Motor neuron (in vitro differentiated cells): ENCODE measurements at places on chromosomes 5 and 9.
A peak's percentile ranks its signal among the peaks of the same experiment; 100 is the strongest.

DNA sequence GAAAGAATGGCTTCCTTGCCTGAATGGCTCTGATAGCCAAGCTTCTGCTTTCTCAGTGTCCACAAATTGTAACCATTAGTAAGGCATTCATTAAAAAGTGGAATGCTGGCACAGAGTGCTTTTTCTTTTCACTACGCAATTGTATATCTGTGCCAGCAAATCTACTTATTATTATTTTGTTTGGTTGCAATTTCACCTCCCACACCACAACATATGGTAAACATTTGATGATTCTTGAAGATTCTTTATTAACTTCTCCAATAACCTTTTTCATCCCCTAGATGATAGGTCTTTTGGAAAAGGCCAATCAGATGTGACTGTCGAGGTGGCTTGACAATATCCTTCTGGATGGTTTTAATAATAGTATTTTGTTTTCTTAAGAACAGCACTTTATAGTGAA is 234.1 kb downstream of the TMEM38B start:
- ATAC-seq, result no peak

DNA sequence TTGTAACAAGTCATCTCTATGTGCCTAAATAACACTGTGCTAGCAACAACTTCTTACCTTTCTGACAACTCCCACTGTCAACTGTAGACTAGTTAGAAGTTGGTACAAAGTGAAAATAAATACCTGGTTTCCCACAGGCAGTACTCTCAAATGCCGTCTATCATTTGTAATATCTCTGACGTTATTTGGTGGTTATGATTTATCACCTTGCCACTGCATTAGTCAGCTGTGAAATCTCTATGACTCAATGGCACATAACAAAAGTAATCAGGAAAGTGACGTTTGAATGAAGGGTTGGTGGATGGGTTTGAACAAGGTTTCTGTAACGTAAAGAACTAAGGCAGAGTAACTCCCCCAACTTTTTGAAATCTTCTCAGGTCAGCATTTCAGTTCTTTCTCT is 592.3 kb downstream of the MAT2B start:
- no peak for ATAC-seq

DNA sequence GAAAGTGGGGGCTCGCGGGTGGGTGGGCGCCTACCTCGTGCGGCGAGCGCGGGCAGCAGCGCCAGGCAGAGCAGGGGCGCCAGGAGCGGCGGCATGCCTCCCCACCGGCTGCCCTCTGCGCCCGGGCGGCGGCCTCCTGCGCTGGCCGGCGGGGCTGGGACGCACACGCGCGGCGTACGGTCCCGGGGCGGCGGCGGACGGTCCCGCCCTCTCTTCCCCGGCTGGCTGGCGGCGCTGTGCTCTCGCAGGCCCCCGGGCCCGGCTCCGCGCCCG is 220 bp downstream of the NOTCH1 start:
- no peak for ATAC-seq

DNA sequence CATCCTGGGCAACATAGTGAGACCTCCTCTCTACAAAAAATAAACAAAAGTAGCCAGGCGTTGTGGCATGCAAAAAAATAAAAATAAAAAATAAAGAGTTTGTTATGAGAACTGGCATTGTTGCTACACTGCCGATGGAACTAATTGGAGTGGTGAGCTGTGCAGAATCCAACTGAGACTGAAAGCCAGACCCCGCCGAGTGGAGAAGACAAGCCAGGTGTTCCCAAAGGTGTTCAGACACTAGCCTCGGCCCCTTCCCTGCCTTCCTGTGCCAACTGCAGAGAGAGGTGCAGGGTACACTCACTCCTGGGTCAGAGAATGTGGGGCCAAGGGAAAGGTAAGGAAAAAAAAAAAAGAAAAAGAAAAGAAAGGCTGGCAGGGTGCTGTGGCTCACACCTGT is 37.7 kb upstream of the WDR38 start:
- ATAC-seq, result no peak

DNA sequence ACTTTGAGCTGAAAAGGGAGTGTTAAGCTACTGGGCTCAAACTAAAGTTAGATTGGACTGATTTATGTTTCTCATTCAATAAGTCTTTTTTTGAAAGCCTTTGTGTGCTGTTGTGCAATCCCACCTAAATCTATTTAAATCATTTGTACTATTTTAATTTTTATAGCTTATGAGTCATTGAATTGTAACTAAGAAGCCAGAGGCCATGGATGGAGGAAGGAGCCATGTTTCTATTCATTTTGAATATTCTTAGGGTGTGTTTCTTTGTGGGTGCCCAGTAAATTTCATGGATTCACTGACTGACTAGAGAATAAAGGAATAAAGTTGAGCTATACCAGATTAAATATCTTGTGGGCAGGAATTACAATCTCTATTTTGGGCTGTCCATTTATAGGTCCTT is 238.5 kb downstream of the KIF4B start:
- ATAC-seq, result peak; percentile 94

- ATAC-seq, result no peak
Measured at GRCh38 chr5:95935553-95936100, 26.0 kb downstream of the ELL2 start.

- no peak for ATAC-seq
Measured at GRCh38 chr9:95512709-95513095, 4.1 kb downstream of the PTCH1 start.

- ATAC-seq, result no peak
Measured at GRCh38 chr9:136329211-136329627, 1.9 kb downstream of the GPSM1 start.

- ATAC-seq, result no peak
Measured at GRCh38 chr5:157747766-157748700, 4.5 kb downstream of the LSM11 start.

DNA sequence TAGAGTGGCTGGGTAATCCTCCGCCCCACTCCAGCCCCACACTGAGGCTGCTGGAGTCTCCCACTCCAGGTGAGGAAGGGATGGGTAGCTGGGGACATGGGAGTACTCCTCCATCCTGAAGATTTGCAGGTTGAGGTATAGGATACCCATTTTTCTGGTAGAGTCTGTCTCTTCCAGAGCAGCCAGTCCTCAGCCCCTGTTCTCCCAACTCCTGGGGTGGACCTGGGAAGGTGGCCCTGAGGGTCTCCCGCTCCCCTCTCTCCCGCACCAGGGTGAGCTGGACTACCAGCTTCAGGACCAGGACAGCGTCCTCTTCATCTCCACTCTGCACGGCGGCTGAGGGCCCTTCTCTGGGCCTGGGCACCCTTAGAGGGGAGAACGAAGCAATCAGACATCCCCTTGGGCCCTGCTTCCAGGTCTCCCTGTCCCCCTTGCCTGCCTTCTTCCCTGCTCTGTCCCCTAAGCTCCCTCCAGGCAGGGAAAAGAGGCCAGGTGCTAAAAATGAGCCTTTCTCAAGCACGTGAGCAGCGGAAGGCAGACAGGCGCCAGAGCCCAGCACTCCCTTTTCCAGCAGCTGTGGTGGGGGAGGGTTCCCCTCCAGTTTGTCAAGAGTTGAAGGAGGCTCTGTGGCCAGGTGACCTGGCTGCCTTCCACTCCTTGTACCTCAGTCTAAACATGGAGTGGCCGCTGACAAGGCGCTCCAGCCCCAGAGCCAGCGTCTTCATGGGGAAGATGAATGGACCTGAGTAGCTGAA is 18.4 kb downstream of the URM1 start:
- ATAC-seq, result no peak

DNA sequence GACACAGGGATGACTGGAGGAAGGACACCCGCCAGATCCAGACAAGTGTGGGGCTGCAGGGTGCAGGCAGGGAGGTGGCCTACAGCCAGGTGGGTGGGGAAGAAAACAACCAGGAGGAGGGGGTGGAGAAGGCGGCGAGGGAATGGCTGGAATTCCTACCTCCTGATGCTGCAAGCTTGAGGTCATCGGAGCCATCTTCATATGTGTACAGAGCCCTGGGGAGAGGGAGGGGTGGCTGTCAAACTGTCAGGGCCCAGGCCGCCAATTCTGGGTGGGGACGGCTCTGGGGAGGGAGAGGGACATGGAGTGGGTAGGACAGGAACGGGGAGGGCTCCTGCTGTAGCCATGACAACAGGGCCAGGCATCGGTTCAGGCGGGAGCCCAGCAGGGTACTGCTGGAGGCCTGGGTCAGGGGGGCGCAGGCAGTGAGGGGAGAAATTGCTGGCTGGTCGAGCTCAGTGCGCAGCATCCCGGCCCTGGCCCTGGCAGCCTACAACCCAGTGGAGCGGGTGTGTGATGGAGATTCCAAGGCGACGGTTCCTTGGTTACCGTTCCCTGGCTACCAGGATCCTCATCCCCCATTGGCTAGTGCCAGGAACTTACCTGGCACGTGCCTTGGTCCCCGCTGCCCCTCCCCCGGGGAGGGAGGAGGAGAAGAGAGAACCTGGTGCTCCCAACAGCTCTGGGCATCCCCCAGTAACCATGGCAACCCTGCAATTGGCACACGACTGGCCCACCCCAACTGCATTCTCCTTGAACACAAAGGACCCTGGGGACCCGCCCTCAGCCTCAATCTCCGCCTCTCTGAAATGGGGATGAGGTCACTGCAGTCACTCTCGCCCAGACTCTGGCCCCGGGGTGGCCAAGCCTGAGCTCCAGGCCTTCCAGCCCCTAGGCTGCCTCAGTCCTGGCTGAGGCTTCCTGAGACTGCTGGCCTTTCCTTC is 4.5 kb downstream of the DBN1 start:
- peak; percentile 62 for ATAC-seq

DNA sequence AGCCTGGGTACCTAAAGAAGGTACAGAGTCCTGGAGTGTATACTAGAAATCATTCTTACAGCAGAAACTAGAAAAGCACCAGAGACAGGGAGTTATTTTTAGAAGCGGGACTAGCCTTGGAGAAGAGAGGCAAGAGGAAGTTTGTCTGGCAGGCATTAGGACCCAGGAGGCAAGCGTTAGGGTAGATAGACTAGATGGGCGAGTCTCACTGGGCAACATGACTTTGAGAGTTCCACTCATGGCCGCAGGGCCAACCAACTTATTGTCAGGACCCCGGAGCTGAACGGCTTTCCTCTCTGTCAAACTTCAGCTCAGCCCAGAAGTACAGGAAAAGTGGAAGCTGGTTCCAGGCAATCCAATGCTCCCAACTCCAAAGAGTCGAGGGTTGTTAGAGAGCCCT is 34.1 kb upstream of the NPR3 start:
- no peak for ATAC-seq

DNA sequence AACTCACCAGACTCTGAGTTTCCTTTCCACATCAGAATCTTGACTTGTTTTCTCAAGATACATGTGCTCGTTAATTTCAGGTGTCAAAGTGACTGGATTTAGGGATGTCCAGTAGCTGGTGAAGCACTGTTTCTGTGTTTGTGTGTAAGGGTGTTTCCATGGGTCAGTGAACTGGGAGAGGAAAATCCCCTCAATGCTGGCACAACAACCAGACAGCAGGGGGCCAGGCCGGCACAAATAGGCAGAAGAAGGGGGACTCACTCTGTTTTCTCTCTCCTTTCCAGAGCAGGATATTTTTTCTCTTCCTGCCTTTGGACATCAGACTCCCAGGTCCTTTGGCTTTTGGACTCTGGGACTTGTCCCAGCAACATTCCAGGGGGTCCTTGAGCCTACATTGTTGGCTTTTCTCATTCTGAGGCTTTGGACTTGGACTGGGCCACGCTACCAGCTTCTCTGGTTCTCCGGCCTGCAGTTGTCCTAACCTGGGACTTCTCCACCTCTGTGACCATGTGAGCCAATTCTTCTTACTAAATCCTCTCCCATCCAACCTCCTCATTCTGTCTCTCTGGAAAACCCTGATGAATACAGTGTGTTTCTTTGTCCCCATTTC is 144.0 kb downstream of the CAAP1 start:
- ATAC-seq, result no peak

DNA sequence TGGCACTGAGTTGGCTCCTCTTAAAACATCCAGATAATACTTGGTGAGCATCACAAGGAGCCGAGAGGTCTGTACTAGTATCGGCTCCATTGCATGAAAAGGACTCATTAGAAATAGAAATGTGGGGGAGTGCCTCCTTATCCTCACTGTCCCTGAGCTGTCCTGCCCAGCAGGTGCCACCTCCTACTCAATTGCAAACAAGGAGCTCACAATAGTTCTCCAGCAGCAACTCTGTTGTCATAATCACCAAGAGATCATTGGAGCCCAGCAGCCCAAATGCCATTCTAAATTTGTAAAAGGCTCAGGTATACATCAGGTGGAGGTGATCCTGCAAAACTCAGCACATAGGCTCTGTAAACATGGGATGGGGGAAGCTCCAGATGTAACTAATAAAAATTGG is 99.1 kb downstream of the PLK2 start:
- ATAC-seq, result no peak

GRCh38 chr5:149063017-149063687 is at the start of gene SH3TC2:
Gene SH3TC2 (minus strand): TSS chr5:149063062. CDS start chr5:149063022, 40 bp downstream.
- ATAC-seq, result peak; percentile 87

DNA sequence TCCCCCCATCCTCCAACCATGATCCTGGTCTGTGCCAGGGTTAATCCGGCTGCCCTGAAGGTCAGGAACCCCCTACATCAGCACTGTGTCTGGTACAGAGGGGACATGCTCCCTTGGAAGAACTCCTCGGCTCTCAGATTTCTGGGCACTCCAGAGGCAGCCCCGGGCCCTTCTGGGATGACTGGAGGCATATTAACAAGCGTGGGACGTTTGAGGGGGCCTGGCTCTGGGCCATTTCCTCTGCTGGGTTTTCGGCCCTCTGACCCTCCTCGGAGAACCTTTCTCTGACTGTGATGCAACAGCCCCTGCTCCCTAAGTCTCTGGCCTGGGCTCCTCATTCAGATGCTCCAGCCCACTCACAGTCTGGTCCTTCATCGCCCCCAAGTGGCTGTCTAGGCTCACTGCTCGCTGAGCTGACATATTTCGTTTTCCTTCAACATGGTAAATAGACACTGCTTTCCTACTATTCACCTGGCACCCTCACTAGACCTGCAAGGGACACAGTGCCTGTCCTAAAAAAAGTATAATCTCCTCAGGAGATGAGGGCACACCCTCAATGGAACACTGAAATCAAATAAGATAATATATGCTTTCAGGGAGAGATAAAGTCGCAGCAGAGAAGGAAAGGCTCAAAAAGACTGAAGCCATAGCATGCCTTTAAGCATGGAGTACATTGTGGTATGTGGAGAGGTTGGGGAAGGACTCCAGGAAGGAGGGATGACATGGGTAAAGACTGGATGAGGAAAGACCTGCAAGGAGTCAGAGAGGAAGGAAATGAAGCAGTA is 404.7 kb upstream of the TRPC7 start:
- peak; percentile 89 for ATAC-seq

DNA sequence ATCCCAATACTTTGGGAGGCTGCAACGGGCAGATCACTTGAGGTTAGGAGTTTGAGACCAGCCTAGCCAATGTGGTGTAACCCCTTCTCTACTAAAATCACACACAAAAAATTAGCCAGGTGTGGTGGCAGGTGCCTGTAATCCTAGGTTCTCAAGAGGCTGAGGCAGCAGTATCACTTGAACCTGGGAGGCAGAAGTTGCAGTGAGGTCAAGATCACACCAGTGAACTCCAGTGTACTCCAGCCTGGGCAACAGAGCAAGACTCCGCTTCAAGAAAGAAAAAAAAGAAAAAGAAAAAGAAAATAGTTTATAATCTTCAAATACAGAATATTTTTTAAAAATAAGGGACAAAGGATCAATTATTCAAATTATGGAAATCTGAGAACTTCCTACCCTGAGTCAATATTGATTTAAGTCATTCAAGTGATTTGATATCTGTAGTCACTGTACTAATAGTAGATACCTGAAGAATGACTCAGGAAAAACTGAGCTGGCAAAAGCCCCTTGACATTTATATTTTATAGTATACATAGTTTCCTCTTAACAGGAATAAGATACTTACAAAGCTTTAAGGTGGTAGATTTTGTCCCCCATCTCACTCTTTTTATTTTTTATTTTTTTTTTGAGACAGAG is 61.8 kb downstream of the PTBP3 start:
- no peak for ATAC-seq

- ATAC-seq, result no peak
Measured at GRCh38 chr5:160252916-160253315, 23.6 kb downstream of the FABP6 start.
